ENCODE measurements at places on chromosomes 13 and 19. TPM values are rescaled to one million over a fixed set of nuclear protein-coding genes. Genes with fewer than 3 reads are reported as not detected.

MAB21L1 gene
- not detected for total RNA-seq

TNFAIP8L1 gene
- total RNA-seq: 6.7 TPM

CYP4F3 gene
- total RNA-seq: not detected

MISP3 gene
- 0.80 TPM for total RNA-seq

CEACAM3 gene
- total RNA-seq: not detected

SNRPA gene
- 169 TPM for total RNA-seq
